ENCODE measurements at places on chromosomes 12 and 14.

GRCh38 chr12:106030210-106031071 is 108.3 kb downstream of the NUAK1 start:
- DNase-seq, result no peak

DNA sequence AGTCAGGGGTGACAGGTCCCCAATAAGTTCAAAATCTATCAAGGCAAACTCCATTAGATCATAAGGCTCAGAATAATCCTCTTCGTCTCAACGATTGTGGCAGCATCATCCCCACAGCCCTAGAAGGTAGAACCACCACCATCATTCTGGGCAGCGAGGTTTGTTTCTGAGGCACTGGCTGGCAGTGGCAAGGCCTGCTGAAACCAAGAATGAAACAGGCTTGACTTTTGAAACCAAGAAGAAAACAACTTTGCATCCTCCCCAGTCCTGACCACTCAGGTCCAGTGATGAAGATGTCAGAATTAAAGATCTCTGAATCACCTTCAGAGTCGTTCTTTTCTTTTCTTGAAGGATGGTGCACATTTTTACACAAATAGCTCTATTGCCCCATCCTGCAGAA is 152.6 kb upstream of the SYT1 start:
- no peak for DNase-seq

DNA sequence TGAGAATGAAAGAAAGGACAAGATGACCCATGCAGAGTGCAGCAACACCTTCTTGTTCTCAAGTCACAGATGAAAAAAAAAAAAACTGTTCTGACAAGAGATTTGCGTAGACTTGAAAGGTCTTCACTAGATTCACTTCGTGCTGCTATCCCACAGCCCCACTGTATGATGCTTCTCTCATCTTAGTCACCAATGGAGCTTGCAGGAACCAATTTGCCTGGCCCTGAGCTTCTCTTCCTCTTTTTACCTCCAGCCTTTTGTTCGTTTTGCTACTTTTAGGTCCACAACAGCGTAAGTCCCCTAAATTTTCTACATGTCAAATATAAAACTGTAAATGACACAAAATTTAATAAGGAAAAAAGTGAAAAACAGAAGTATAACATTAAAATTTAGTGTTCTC is 107.9 kb upstream of the NAP1L1 start:
- no peak for DNase-seq

DNA sequence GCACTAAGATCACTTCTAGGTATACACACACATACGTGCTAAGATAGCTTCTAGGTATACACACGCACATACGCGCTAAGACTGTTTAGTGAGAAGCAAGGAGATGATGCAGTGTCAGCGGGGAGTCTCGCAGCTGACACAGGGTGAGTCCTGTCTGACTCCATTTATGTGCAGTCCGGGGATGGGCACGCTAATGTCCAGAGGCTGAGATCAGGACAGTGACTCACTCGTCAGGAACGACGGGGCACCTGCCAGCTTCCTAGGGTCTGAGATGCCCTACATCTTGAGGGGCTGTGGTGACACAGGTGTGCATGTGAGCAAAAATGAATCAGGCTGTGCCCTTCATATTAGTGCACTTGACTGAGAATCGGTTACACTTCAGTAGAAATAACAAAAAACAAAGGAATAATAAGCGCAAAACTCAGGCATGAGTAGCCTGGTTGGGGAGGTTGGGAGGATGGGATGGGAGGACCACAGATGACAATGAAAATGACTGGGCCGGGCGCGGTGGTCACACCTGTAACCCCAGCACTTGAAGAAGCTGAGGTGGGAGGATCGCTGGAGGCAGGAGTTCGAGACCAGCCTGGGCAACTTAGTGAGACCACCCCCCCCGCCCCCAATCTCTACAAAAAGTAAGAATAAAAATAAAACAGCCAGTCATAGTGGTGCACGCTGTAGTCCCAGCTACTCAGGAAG is 29.1 kb upstream of the ULK1 start:
- DNase-seq, result no peak

GRCh38 chr14:80575763-80576162 is 364.5 kb upstream of the DIO2 start:
- DNase-seq, result no peak

DNA sequence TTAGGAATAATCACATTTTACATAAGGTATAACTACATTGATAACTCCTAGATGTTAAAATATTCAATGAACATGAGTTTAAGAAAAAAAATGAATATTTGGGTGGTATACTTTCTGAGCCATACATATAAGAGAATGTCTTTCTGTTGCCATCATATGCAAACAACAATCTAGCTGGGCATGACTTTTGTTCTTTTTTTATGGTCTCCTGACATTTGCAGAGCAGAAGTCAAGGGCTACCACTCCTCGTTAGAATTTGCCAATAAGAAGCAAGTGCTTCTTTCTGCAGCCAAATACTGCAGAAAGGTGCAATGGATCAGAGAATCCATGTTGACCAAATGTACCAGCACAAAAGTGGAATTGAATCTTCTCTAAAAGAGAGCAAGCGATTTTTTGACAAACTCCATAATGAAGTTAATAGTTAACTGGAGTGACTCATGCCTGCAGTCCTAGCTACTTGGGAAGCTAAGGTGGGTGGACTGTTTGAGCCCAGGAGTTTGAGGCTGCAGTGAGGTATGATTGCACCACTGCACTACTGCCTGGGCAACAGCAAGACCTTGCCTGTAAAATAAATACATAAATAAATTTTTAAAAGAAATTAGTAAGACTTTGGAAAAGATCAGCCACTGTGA is 25.5 kb upstream of the CCDC91 start:
- DNase-seq, result no peak

- no peak for DNase-seq
Observed at GRCh38 chr12:645563-646071, 17.6 kb downstream of the NINJ2 start.

DNA sequence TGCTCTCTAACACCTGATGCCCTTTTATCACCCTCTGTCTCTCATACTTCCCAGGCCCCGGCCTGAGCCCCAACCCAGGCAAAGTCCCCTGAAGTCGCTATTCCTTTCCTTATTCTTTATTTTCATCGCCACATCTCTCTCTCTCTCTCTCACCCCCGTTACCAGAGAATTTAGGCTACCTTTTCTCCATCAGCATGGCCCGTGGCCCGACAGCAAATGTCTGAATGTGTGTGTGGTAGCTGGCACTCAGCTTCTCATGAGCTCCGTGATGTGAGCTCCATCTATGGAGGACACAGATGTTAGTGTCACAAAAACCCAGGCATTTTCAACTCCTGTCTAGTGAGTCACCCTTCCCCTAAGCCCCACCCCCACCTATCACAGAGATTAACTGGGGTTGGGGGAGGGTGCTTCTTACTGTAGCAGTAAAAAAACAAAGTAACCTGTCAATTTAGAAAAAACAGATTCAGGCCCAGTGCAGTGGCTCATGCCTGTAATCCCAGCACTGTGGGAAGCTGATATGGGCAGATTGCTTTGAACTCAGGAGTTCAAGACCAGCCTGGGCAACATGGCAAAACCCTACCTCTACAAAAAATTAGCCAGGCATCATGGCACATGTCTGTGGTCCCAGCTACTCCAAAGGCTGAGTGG is 53.8 kb downstream of the VCPKMT start:
- DNase-seq, result peak; percentile 68

- DNase-seq, result no peak
Observed at GRCh38 chr12:98224584-98225221, 290.7 kb upstream of the TMPO start.

DNA sequence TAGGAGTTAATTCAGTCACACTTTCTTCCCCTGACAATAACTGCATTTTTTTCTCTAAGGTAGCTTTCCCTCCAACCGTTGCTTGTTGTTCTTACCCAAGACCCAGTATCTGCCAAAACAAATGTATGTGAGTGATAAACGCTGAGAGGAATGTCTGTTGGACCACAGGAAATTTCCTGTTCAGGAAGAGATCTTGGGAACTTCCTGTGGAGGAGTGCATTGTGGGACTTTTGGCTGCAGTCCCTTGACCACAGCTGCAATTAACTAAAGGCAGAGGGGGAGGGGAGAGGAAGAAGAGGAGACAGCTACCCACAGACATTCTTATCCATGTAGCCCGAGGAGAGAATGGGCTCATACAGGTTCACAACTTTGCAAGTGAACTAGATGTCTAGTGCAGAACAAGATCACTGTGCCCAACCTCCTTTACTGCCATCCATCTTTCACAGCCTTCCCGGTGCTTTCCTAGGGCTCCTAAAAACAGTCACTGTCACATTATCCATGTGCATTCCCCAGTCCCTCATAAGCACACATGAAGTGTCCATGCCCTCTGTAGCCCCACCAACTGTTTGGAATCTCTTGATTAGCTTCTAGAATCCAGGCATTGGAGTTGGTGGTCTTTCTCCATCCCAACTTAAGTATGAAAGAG is 149.5 kb downstream of the ETV6 start:
- DNase-seq, result no peak

GRCh38 chr12:119659289-119659897 is 8.5 kb upstream of the PRKAB1 start:
- DNase-seq, result peak; percentile 59

DNA sequence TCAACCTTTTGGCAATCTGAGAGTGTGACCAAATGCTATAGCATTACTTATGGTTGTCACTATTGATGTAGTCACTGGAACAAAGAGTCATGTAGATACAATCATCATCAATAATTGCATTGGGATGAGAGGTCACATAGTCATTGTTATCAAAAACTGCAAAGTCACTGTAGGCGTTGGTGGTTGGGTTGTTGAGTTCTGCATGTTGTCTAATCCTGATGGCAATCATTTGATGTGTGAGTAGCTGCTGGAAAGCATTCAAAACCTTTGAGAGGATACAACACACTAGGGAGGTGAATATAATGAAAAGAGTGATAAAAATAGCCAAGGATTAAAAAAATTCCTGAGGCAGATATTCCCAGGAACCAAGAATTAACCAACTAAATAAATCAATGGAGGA is 214.7 kb upstream of the SYT10 start:
- no peak for DNase-seq

DNA sequence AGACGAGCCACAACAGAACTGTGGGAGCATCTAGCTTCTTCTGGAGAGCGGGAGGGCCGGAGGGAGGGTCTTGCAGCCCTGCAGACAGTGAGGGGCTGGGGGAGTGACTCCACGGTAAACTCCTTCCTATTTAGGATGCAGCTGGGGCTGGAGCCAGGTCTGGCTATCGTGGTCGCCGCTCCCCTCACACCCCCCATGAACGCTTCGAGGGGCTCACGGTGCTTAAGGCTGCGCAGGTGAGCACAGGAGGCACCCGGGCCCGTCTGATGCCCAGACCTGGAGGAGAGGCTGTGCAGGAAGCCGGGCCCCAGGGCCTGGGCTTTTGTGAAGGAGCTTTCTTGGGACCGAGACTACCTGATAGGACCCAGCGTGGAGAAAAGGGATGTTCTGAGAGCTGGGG is 3.9 kb upstream of the GNB3 start:
- DNase-seq, result no peak

- DNase-seq, result no peak
Observed at GRCh38 chr12:99253068-99253467, 394.5 kb upstream of the GARIN6 start.

DNA sequence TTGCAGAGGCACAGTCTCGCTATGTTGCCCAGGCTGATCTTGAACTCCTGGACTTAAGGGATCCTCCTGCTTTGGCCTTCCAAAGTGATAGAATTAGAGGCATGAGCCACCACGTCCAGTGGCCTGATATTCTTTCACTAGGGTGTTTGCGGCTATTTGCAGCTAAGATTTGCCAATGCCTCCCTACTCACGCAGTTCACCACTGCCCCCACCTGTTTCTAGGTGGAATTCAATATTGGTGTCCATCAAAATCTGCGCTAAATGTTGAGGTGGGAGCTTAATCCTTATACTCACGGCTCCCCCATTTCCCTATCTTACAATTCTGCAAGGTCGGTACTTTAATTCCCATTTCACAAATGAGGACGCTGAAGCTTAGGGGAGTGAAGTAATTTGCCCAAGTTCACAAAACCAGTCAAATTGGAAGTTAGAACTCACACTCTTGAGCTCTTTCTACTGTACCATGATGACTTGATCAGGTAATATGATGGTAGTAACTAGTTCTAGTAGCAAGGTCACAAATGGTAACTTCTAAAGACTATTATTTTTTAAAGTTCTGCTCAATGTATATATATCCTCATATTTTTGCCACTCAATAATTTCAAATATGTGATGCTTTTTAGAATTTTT is 22.1 kb upstream of the LRRC9 start:
- DNase-seq, result no peak

- DNase-seq, result no peak
Observed at GRCh38 chr14:93879362-93879983, 47.7 kb upstream of the FAM181A start.

DNA sequence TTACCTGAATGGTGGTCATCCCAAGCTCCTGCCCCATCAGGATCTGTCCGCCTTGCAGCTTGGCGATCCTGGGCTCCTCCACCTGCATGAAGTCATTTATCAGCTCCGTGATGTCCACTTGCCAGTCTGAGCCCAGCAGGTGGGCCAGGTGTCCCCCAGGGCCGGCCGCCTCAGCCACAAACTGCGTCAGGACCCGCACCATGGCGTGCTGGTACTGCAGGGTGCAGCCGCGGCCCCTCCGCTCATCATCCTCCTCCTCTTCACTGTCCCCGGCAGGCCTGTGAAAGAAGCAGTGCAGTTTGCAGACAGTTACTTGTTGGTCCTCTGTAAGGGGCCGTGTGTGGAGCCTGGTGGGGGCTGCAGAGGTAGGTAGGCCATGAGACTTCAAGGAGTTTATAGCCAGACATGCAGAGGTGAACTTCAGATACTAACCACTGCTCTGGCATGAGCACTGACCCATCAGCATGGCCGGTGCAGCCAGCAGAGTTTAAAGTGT is 228.5 kb downstream of the GLT1D1 start:
- no peak for DNase-seq

- no peak for DNase-seq
Observed at GRCh38 chr12:6952863-6953441, 1.8 kb downstream of the PTPN6 start.

DNA sequence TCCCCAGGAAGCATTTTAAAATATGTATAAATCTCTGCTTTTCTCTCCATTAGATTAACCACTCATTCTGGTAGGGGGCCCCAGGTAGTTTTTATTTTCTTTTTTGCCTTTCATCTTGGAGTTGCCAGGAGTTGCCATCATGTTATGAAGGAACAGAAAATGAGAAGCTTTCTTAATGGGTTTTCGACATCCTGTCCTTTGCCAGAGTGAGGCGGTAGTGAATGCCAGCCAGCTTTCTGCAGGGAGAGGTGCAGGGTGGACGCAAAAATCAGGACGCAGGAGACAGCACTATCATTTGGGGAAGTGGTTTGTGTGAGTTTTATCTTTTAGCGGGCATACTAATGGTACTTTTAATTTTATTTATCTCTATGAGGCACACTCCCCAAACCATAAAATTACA is 1.7 kb downstream of the RASSF8 start:
- no peak for DNase-seq
